ENCODE measurements at places on chromosomes 13 and 19.

- DNase-seq, result no peak
Observed at GRCh38 chr13:65188721-65189120, 2041.4 kb downstream of the PCDH9 start.

DNA sequence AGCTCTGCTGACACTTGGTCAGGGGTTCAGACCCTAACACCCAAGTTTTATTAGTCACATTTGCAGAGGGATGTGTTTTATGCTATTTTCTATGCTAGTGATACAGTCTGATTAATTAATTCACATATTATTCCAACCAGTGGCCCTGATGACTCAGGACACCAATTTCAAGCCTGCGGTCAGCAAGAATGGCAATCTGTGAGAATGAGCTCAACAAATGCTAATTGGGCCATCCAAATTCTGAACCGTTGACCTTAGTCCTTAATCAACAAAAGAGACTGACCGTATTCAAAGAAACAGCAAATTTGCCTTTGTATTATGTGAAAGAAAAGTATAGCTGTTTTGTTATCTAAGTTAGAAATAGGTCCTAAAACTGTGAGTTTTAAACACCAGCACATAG, 9.6 kb upstream of the KL start:
- no peak for DNase-seq

- no peak for DNase-seq
Observed at GRCh38 chr19:15671237-15671821, 1.6 kb upstream of the CYP4F12 start.

DNA sequence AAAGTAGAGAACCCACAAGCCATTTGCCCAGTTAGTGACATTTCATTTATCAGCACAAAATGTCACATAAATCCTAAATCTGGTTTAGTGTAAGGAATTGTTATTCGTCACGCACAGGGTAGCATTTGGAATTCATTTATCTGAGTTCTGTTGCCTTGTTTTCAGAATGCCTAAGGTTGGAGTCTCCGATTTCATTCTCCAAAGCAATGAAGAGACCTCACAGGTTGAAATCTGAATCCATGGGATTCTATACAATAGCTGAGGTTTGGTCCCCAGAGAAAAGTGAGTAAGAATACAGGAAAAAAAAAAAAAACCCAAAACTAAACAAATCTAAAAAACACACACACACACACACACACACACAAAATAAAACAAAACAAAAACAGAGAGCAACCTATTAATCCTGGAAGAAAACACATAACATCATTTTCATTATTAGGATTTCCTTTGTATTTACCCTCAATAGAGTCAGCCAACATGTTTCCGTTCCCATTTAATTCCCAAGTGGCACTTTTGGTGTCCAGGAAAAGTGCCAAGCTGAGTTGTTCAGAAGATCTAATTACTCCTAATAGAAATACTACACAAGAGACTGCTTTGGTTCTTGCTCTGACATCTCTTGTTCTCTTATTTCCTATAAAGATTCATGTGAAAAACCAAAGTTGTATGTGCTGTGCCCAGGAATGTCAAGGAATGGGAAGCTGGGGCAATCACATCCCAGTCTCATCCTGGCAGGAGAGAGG, 36.2 kb upstream of the LRCH1 start:
- DNase-seq, result no peak

- DNase-seq, result no peak
Observed at GRCh38 chr13:23992781-23993679, 95.7 kb upstream of the C1QTNF9B start.
